ENCODE measurements at places on chromosomes 2 and 18. TPM values are rescaled to one million over a fixed set of nuclear protein-coding genes. Genes with fewer than 3 reads are reported as not detected.
A peak's percentile ranks its signal among the peaks of the same experiment; 100 is the strongest.

DNA sequence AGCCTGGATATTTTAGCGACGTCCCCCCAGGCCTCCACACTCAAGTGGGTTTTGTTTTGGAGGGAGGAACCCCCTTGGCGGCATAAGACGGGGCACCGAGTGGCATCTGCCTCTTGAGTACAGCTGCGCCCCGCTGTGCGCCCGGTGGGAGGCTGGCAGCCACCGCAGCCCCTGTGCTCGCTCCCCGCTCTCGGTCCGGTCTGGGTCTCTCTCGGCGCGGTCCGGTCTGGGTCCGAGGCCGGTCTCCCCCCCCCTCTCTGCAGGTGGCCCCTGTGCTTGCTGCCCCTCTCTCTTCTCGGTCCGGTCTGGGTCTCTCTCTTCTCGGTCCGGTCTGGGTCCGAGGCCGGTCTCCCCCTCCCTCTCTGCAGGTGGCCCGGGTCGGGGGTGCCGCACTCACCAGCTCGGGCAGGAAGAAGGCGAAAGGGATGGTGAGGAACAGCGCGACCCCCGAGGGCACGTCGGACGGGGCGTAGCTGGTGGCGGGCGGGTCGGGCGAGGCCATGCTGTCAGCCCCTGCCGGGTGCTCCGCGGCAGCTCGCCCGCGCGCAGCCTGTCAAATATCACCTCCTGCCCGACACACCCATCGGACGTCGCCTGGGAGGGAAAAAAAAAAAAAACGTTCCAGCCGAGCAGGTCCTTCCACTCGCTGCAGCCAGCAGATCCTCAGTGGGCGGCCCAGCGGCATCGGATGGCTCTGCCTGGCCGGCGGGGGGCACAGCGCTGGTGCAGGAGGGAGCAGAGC is at the start of gene MALL:
TSS of gene MALL (minus strand) at position 532 of the 742 bp plus-strand sequence. CDS start at position 502, 30 bp downstream.
- H3K27ac ChIP-seq: peak within 1 kb of the TSS; percentile 47
- peak; percentile 45 for DNase-seq
- H3K27me3 ChIP-seq: no peaks in the 10 kb centered on the region
- H3K4me3 ChIP-seq: peak within 1 kb of the TSS; percentile 52
- H3K36me3 ChIP-seq: no peaks in the 10 kb centered on the region

DNA sequence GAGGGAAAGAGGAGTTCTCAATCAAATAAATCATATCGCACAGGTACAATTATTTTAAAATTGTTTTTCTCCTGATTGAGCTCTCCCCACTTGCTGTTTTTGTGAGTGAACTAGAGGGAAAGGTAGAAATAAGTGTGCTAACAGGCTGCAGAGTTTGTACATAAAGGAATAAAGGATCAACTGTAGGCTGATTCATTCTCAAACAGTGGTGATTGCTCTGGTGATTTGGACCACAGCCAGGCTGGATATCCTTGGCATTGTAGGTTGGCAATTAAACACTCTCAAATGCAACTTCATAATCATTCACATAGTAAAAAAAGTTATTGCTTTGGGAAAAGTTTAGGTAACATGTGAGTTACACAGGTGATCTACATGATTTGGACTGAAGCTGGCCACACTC is 29.8 kb downstream of the LRP1B start:
- H3K4me1 ChIP-seq: no peaks in the 10 kb centered on the region
- peak; percentile 12 for DNase-seq

DNA sequence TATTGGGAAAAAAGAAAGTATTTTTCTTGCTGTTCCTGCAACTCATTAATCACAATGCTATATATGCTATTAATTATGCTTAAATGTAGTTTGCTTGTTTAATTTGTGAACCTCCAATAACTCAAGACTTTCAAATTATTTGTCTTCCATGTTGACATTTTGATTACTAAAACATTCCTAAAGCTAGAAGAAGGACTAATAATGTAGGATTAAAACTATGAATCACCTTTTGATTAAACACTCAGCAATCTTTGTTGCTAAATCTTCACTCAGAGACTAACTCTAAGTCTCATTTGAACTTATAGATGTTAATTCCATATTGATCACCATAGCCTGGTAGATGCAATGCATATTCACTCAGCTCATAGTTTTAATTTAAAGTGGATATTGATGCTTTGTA is 524.6 kb upstream of the ZEB2 start:
- no peaks in the 10 kb centered on the region for H3K4me1 ChIP-seq
- H3K4me3 ChIP-seq: no peak overlapping the region
- no peaks in the 10 kb centered on the region for H3K36me3 ChIP-seq
- no peaks in the 10 kb centered on the region for H3K27me3 ChIP-seq
- H3K27ac ChIP-seq: no peak overlapping the region

The RTTN gene
- 19.0 TPM for total RNA-seq

The CKAP2L gene
- 0.26 TPM for total RNA-seq

The FAM110C gene
- 0.26 TPM for total RNA-seq

The NOL4 gene
- total RNA-seq: not detected
